Urinary bladder (tissue), 4 donors: ENCODE measurements at places on chromosomes 11 and 22.

DNA sequence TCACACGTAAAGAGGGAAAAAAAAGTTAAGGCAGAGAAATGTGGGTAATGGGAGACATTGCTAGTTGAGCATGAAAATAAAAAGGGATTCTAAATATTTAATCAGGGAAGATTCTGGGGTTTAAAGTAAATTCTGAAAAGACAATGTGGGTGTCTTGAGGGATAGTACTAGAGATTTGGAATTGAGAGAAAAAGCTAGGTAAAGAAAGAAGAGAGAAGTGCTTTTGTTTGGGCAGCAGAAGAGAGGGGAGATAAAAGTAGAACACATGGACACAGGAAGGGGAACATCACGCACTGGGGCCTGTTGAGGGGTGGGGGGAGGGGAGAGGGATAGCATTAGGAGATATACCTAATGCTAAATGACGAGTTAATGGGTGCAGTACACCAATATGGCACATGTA is 3.5 kb upstream of the YPEL4 start:
- no peak for DNase-seq

DNA sequence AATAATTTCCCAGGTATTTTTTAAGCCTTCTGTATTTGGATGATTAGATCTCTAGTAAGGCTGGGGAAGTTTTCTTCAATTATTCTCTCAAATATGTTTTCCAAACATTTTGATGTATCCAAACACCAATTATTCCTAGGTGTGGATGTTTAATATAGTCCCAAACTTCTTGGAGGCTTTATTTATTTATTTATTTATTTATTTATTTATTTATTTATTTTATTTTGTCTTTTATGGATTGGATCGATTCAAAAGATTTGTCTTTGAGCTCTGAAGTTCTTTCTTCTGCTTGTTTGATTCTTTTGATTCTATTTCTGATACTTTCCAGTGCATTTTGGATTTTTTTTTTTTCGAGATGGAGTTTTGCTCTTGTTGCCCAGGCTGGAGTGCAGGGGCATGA is 2267.9 kb upstream of the RAG2 start:
- DNase-seq, result no peak

GRCh38 chr22:23762842-23763578 is at the start of gene C22orf15:
C22orf15 (plus strand) TSS chr22:23762990; CDS start chr22:23763307, 317 bp downstream.
- DNase-seq, result no peak

GRCh38 chr11:130448416-130449309 is at the start of gene ADAMTS15:
ADAMTS15 (plus strand) TSS chr11:130448645; CDS start chr11:130448974, 329 bp downstream.
- DNase-seq, result peak; percentile 59

DNA sequence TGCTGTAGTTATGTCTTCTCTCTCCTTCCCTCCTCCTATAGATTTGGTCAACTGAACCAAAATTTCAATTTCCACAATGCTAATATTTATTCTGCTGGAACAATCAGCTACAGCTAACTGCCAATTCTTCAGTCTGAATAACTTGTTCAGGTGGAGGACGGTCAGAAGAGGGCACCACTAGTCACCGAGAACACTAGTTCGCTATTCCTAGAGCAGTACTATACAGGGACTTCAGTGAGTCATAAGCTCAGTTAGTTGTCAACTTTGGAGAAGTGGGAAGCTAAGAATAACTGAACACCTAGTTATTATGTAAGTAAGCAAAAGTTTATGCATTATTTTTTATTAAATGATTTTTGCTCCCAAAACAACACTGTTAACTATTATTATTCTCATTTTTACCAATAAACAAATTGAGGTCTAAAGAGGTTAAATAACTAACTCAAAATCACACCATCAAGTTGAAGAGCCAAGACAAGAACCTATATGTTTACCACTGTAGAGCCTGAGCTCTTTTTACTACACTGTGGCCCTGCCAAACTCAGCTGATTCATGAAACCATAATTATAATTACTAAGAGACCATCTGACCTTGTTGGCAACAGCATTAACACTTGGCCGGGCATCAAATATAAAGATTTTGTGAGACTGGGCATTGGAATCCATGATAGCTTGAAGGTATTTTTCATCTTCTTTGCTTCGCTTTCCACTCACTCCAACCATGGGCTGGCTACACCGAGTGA is 59.0 kb downstream of the CEP57 start:
- DNase-seq, result no peak

GRCh38 chr11:65551572-65552387 is 6.4 kb downstream of the LTBP3 start:
- no peak for DNase-seq

- DNase-seq, result peak; percentile 76
Measured at GRCh38 chr11:9625162-9625561, 38.7 kb upstream of the SWAP70 start.

- DNase-seq, result no peak
Measured at GRCh38 chr22:31730344-31730711, 19.6 kb downstream of the PRR14L start.

DNA sequence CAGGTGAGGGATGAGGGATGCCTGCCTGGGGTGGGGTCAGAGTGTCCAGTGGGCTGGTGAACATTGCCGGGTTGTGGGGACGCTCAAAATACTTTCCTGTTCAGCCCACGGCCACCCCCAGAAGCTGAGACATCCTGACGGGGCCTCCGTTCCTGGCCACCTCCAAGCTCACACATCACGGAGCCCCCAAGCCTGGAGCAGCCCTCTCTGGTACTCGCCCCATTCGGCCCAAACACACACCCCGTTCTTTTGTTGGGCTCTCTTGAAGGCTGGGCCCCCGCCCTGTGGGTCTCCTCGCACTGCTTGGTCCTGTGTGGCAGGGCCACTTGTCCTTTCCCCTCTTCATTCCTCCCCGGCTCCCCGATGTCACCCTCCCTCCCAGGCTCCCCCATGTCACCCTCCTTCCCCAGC is 442.6 kb downstream of the TBC1D22A start:
- DNase-seq, result no peak

DNA sequence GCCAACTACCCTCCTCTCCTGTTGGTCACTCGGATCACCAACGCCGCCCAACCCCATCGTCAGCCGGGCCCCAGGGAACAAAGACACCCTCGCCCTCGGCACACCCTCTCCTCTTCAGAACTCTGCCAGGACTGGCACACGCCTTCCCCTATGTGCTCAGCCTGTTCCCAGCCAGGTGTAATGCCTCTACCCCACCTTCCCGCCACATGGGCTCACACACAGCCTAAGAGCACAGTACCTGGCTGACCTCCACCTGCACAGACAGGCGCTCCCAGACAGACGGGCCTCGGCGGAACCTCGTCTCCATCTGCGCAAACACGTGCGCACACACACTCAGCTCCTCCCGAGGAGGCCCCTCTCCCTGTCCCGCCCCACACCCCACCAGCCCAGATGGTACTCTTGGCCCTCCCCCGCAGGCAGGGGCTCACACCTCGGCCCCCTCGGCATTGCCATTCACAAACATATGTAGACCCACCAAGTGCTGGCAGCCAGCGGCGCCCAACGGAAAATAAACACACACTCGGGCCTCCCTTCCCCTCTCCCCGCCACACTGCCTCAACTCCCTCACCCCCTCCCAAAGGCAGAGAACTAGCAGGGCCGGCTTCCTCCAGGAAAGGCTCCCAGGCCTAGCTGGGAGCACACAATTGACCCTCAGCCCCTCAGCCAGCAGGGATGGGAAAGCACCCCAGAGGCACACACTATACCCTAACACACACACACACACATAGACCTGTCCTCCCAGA is 8.5 kb downstream of the ELFN2 start:
- DNase-seq, result no peak

- no peak for DNase-seq
Measured at GRCh38 chr11:95295382-95296149, 64.6 kb upstream of the SESN3 start.
